ENCODE measurements at places on chromosomes 12 and 14. TPM values are rescaled to one million over a fixed set of nuclear protein-coding genes. Genes with fewer than 3 reads are reported as not detected.

DNA sequence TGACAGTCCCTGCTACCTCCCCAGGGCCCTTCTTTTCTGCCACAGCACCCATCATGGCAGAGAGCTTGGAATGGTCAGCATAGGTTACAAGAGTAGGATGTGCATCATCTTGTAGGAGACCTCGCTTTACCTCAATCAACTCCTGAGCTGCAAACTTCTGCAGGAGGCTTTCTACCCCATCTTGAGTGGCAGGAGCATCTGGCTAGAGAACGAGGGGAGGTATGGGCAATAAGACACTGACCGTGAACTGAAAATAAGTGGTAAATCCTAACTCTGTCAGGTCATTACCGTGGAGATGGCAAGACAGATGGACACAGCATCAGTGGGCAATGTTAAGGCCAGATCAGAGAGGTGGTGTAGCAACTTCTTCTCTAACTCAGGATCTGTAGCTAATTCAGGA is 7.8 kb downstream of the METTL3 start:
- no peak for DNase-seq

- DNase-seq = no peak
These were observed 1.4 kb upstream of the TRMT61A start for GRCh38 chr14:103527408-103528145.

DNA sequence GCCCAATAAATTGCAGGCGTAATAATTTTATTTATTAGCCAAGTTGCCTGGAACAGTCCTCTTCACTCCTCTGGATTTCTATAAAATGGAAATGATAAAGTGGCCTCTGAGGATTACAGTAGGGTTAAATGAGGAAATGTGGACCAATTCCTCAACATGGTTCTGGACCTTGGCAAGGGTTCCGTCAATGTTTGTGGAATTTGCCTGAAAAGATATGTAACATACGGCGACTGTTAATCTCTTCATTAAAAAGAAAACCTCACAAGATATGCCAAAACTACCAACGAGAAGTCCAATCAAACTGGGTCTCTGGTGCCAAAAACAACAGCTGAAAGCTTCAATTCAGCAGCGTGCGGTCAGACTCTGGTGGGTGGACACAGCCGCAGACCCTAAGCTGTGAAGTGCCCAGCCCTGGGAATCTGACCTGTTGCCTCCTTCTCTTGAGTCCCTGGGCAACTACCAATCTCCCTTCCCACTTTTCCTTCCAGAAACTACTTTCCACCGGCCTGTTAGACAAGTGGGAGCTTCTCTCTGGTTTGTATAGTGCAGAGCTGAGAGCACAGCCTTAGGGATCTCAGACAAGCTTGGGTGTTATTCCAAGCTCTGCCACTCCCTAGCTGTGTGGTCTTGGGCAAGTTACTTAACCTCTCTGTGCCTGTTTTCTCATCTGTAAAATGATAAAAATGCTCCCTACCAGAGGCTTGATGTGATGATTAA is 190.5 kb upstream of the GSC start:
- no peak for DNase-seq

Gene KLHL33
- total RNA-seq = not detected

Gene YY1
- total RNA-seq = 99.0 TPM

DNA sequence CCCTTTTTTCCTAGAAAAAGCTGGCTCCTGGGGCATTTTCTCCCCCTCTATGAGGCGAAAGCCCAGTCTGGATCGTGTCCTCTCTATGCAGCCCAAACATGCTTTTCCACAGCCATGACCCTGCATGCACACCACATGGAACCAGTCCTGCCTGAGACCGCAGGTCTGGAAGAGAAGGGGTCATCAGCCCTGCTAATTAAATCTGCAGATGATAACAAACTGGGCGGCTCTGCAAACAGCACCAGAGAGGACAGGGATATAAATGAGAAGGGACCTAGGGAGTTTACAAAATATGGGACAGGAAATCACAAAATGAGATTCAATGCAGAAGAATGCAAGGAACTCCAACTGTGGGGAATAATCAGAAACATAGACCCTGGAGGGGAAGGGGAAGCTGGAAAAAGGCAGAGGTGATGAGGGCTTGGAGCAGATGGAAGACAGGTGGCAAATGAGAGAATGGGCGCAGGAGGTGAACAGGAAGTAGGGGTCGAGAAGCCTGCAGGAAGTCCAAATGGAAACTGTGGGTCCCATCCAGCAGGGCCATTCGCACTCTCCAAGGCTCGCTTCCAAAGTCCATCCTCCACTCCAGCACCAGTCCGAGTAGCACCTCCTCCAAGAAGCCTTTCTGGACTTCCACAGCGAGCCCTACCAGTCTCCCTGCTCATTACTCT is 76.3 kb downstream of the ANO2 start:
- DNase-seq = no peak

GRCh38 chr12:124663771-124664366 is 96.5 kb upstream of the NCOR2 start:
- DNase-seq = no peak

Gene SLC17A8
- total RNA-seq = not detected

GRCh38 chr14:26163761-26164160 is 434.1 kb downstream of the NOVA1 start:
- no peak for DNase-seq

Gene ZNF385A
- total RNA-seq = 9.1 TPM

- DNase-seq = no peak
These were observed 177.8 kb downstream of the RPS29 start for GRCh38 chr14:49408187-49408933.

Gene ANKRD33
- total RNA-seq = not detected

- DNase-seq = no peak
These were observed 14.8 kb upstream of the DYRK2 start for GRCh38 chr12:67633708-67634107.

DNA sequence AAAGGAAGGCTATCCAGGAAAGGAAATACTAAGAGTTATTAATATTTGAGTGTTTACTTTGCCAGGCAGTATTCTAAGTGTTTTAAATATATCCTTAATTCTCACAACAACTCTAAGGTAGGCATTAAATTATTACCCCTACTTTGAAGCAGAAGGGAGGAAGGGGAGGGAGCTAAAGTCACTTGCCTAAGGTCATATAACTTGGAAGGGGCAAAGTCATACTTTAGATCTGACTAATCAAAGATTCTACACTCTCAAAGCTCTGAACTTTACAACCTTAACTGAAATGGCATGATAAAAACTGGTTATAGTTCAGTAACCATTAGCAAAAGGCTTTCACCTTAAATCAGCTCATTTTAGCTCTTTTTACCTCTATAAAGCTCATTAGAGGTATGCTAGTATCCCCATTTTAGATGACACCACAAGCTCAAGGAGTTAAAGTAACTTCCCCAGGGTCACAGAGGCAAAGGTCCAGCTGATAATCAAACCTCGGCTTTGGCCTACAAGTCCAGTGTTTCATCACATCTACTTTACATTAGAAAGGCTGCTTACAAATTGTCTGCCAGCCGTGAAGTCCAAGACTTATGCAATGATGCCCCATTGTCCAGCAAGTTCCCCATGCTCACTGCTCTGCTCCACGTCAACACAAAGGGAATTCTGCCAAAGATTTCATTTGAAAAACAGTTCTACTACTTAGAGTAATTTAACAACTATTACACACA is 223.9 kb downstream of the MED13L start:
- no peak for DNase-seq

Gene OVCH1
- not detected for total RNA-seq

- peak; percentile 64 for DNase-seq
These were observed 73.4 kb upstream of the ETV6 start for GRCh38 chr12:11576104-11576503.

GRCh38 chr12:122799641-122800243 is 25.4 kb downstream of the CCDC62 start:
- no peak for DNase-seq

All from Calu3 (cell line).